ENCODE measurements at places on chromosomes 1 and 21.

- no peak for DNase-seq
Observed at GRCh38 chr1:27435566-27436203, 43.3 kb downstream of the GPR3 start.

DNA sequence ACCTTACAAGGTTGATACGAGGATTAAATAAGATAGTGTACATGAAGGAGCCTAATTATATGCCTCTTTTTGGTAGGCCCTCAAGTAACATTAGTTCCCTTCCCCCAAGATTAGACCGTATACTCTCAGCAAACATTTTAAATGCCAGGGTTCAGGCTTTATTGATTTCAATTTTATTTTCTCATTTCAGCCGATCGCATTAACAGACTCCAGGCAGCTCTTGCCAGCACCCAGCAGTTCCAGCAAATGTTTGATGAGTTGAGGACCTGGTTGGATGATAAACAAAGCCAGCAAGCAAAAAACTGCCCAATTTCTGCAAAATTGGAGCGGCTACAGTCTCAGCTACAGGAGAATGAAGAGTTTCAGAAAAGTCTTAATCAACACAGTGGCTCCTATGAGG lies 104.4 kb upstream of the BMP8A start:
- DNase-seq: no peak

DNA sequence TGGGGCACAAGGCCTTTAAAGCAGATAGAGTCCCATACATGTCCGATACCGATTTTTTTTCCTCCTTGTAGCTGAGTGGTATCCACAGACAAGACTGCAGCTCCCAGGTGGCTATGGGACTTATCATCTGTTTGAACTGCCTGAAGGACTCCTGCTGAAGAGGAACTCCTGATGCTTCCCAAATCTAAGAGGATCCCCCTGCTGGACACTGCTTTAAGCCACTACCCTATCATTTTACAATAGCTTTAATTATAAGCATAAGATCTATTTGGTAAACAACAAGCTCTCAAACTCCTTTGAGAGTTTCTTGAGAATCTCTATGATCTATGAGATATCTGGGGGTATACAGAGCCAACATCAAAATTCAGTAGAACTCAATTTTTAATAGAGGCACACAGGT lies 11.7 kb downstream of the NDC1 start:
- no peak for DNase-seq

DNA sequence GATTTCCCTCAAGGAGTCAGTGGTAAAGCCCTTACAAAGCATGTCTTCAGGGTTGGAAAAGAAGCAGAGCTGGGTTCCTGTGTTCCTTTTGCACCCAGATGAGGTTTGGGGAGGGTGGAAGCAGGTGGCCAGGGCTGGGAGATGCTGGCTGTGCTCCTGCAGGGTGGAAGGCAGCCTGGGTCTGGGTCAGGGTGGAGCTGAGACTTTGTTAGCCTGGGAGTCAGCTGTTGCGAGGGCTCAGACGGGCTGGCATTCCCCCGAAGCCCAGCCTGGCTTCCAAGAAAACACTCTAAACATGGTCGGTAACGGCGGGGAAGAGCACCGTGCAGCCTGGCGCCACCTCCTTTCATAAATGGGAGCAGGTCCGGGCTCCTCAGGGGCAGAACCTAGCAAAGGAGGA lies 43.7 kb upstream of the EPS8L3 start:
- no peak for DNase-seq

GRCh38 chr1:160406131-160406968 lies 6.0 kb downstream of the VANGL2 start:
- no peak for DNase-seq

DNA sequence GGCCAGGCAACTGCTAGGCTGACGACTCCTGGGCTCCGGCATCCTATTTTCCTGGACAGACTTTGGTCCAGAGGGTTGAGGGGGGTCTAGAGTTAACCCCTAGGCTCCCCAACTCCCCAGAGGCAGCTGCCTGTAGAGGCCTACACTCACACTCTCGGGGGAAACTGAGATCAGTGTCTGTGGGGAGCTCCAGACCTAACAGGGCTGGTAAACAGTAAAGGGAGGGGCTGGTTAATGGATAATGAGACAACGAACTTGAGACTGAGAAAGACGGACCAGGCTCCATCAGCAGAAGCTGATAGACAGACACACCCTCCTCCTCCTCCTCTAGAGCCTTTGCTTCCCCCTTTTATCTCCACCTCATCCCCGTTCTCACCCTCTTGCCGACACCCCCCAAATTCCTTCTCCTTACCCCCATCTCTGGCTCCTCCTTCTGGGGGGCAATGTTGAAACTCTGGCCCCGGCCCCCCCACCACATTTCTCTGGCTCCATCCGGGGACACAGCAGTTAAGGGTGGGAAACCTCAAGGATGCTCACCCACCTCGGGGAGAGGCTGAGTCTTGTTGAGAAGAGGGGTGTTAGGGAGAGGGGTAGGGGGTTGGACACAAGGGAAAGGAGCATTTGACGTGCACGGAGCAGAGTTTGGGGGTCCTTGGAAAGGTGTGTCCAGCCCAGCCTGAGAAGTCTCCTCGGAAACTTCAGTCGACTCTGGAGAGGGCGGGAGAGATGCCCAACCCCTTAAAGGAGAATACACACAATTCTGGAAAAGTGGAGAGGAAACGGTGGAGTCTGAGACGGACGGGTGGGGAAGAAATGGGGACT lies at the start of gene MTMR11:
TSS of gene MTMR11 (minus strand) at position 710 of the 822 bp plus-strand sequence. CDS start at position 478, 232 bp downstream.
- DNase-seq: no peak

DNA sequence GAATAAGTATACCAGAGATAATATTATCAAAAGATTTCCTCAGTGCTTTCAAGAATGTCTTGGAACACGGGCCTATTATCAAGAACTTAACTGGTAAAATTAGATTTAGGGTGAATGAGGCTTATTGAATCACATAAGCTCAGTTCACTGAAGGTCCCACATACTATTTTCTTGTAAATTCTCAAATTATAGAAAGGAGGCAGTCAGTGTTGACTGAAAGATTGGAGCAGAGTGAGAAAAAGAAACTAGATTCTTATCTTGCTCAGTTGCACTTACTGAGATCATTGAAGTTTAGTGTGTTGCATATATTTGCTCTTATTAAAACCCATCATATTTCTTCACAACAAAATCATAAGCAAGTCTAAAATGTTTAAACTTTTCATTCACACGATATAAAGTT lies 3.9 kb upstream of the RGS1 start:
- DNase-seq: no peak
